ENCODE measurements at places on chromosomes 7 and 10.

GRCh38 chr7:51234139-51234538 is 82.5 kb downstream of the COBL start:
- no peak for DNase-seq

DNA sequence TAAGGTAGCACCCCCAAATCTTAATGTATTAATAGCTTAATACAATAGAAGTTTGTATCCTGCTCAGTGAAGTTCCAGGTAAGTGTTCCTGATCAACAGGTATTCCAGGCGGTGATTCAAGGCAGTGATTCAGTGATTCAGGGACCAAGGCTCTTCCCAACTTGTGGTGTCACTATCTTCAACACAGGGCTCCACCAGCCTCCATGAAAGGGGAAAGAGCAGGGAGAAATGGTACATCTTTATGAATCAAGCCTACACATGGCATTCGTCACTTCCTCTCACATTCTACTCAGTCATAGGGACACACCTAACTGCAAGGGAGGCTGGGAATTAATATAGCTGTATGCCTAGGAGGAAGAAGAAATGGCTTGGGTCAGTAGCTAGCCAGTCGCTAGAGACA is 5.1 kb downstream of the GOLGA7B start:
- no peak for DNase-seq

GRCh38 chr7:5425507-5426225 is 2.0 kb upstream of the TNRC18 start:
- peak; percentile 95 for DNase-seq

DNA sequence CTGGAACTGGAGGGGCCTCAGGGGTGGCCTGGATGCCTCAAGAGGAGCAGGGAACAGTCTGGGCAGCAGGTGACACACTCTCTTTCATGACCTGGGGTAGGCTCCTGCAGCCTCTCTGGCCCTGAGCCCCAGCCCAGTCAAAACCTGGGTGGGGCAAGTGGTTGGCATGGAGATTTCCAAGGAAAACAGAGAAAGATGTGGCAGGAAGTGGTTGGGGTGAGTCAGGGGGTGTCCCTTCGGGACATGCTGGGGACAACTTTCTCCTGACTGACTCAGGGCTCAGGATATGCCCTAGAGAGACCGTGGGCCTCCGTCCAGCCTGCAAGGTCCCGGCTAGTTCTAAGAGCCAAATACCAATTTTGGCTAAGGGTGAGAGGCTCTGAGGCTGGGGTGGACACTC is 2.9 kb downstream of the AQP1 start:
- no peak for DNase-seq

DNA sequence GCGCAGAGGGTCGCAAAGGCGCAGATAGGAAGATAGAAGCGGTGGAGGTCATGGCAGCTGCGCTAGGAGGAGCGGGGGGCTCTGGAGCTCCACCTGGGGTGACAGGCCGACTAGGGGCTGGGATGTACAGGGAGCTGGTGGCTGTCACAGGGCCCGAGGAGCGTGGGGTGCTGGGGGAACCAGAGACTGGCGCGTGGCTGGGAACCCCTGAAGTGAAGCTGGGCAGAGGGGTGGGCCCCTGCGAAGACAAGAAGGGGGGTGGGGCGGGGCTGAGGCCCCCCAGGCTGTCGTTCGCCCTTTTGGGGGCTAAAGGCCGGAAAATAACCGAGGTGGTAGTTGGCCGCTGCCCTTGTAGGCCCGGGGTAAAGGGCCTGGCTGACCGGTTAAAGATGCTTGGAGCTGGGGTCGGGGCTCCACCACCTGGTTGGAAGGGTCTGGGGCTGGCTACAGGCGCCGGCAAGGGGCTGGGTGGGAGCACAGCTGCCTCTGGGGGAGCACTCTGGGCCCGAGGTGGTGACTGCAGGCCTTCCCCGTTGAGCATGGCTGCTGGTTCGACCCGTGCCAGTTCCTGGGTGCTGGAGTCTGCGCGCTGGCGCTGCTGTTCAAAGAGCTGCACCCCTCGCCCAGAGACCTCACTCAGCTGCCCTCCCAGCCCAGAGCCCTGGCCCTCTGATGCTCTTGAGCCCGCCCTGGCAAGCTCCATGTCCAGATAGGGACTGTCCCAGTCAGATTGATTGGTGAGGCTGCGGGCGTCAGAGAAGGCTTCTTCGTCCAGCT is 6.8 kb upstream of the MYOZ1 start:
- DNase-seq: no peak

GRCh38 chr7:111074071-111074747 is 16.7 kb upstream of the LRRN3 start:
- no peak for DNase-seq

- DNase-seq: no peak
These were observed 15.6 kb downstream of the ARHGAP21 start for GRCh38 chr10:24708081-24708480.

DNA sequence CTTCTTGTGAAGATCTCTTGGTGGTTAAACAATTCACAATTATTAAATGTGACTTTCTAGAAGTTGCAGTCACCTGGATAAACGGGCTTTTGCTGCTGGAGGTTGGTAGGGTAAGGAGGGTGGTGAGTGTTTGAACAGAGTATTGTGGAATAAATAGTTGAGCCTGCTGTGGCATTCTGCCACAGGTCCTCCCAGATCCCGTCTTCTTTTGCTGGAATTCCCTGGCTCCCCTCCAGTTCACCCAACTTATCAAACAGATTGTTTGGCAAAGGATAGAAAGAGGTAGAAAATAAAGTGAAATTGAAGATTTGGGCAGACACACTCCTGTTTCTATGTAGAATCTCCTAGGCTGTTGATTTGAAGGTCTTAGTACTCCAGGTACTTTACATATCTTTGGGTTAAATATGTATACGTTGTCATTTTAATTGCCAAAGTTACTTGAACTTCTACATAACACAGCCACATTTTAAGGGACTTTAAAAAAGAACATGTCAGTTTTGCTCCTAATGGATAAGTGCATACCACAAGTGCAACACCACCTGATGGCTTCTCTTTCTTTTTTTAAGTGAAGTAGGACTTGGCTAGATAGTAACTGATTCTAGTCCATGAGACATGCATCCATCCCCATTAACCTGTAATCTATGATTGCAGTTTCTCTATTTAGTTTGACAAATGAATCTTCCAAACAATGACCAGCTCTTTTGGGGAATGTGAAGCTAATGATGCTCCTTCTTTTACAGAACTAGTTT is 83.0 kb downstream of the ARL4A start:
- DNase-seq: no peak

DNA sequence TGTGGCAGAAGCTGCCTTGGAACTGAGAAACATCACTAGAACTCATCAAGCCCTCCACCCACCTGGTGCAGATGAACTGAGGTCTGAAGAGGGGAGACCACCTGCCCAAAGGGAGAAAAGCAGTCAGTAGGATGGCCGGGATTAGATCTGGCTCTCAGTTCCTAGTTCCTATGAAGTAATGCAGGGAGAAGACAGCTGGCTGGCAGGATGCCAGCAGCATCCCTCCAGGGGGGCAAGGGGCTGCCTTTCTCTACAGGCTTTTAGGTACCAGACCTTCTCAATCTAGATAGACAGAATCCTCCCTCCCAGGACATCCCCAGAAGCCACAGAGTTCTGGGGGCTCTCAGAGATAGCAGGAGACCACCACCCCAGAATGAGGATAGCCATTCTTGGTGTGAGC is 7.8 kb downstream of the CRHR2 start:
- peak; percentile 32 for DNase-seq

GRCh38 chr7:122626785-122627184 is 72.1 kb downstream of the RNF133 start:
- DNase-seq: no peak

DNA sequence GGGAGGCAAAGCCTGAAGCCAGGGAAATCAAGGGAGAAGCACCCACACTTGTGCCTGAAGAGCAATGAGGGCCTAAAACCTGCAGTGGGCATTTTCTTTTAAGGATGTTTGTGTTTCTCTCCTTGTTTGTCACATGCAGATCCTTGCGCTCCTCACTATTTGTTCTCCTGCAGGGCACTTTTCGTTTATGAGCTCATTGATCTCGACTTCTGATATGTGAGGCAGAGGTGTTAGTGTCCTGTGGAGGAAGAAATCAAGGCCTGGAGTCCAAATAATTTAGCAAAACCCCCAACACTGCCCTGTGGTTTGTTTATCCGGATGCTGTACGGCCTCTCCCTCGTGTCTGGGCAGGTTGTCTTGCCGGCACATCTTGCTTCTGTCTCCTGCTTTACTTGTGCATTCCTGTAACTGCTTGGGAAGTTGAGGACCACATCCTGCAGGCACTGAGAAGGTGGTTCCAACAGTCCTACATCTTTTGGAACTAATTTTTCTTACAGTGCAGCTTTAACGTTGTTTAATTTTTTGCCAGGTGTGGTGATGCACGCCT is 13.7 kb downstream of the UBE3C start:
- DNase-seq: no peak

GRCh38 chr10:35443858-35444257 is 107.5 kb downstream of the CCNY start:
- no peak for DNase-seq

GRCh38 chr10:33215635-33216034 is 118.8 kb downstream of the NRP1 start:
- no peak for DNase-seq

GRCh38 chr7:82284936-82285519 is 158.5 kb downstream of the CACNA2D1 start:
- no peak for DNase-seq
